ENCODE measurements at places on chromosomes 7 and 10. TPM values are rescaled to one million over a fixed set of nuclear protein-coding genes. Genes with fewer than 3 reads are reported as not detected.
A peak's percentile ranks its signal among the peaks of the same experiment; 100 is the strongest.

DNA sequence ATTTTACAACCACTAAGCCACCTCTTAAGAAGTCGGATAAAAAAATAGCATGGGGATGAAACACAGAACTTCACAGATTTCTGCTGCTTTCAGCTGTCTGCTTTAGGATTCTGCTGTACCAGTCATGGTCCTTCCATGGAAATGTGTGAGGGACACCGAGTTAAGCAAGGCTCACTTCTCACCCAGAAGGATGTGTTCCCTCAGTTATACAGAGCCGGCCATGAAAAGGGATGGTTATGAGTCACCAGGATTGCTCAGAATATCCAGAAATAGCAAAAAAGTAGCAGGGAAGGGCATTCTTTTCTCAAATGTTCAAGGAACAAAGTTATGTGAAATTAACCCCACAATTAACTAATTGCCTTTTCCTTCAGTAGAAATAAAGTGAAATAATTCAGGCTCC lies 124.4 kb downstream of the AMPH start:
- H3K36me3 ChIP-seq = no peaks in the 10 kb centered on the region
- H3K27me3 ChIP-seq = no peaks in the 10 kb centered on the region

GRCh38 chr7:1767524-1767923 lies 97.4 kb downstream of the ELFN1 start:
- no peaks in the 10 kb centered on the region for H3K27me3 ChIP-seq
- no peaks in the 10 kb centered on the region for H3K36me3 ChIP-seq
- H3K27ac ChIP-seq = no peak overlapping the region
- no peak overlapping the region for H3K4me3 ChIP-seq

DNA sequence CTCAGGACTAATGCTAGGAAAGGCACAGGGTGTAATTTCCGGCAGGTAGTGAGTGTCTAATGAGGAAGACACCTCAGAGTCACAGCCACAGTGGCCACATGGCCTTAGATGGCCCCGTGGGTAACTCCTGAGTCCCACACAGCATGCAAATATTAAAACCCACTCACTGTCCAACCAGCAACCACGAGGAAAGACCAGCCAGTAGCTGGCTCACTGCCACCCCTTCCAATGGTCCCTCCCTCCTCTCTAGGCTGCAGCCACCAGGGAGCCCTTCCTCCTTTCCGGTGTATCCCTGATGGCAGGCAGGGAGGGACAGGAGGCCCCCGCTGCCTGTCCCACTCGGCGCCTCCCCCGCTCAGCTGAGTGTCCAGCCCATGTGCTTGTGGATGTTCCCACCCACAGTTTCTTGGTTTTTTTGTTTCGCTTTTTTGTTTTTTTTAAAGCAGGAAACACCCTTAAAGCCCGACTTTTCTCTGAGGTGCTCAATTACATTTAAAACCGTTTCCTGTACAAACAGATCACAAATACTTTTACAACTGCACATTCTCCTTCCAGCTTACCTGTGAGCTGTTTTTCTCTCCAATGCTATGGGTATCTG lies 9.2 kb downstream of the BNIP3 start:
- peaks cover 12% of the 10 kb centered on the region for H3K4me1 ChIP-seq
- DNase-seq = peak; percentile 89
- peaks cover 8% of the 10 kb centered on the region for H3K36me3 ChIP-seq
- no peaks in the 10 kb centered on the region for H3K27me3 ChIP-seq
- no peak overlapping the region for H3K4me3 ChIP-seq
- no peak overlapping the region for H3K27ac ChIP-seq

- peak overlapping the region; percentile 76 for H3K4me3 ChIP-seq
- H3K36me3 ChIP-seq = no peaks in the 10 kb centered on the region
- H3K27ac ChIP-seq = peak overlapping the region; percentile 71
These were observed 1.3 kb downstream of the INPP5A start for GRCh38 chr10:132538790-132539421.

DNA sequence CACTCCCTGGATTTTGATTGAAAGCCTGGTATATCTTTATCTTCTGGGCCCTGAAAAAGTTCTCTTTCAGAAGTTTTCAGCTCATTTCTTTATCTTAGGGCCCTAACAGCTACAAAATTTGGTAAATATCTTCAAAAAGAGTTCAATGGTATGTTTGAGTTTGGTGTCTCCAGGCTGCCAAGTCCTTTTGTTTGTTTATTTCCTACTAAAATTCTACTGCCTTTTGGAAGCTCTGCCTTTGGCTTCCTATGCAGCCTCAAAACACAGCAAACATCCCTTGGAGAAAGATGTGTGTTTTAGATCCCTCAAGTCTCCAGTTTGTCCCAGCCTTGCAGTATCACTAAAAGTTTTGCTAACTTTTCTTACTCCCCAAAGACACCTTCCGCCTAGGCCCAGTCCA lies 146.8 kb downstream of the LRRTM3 start:
- H3K36me3 ChIP-seq = no peaks in the 10 kb centered on the region
- no peak overlapping the region for H3K4me3 ChIP-seq
- H3K27ac ChIP-seq = no peak overlapping the region
- H3K4me1 ChIP-seq = no peaks in the 10 kb centered on the region

GRCh38 chr7:51275532-51275931 lies 41.1 kb downstream of the COBL start:
- no peak overlapping the region for H3K27ac ChIP-seq
- H3K36me3 ChIP-seq = no peaks in the 10 kb centered on the region
- H3K4me1 ChIP-seq = peaks cover 3% of the 10 kb centered on the region
- peak; percentile 36 for DNase-seq

- H3K27me3 ChIP-seq = no peaks in the 10 kb centered on the region
- no peaks in the 10 kb centered on the region for H3K4me1 ChIP-seq
- no peak overlapping the region for H3K4me3 ChIP-seq
- H3K27ac ChIP-seq = no peak overlapping the region
- DNase-seq = no peak
These were observed 124.7 kb downstream of the LRRC18 start for GRCh38 chr10:48814933-48815332.

DNA sequence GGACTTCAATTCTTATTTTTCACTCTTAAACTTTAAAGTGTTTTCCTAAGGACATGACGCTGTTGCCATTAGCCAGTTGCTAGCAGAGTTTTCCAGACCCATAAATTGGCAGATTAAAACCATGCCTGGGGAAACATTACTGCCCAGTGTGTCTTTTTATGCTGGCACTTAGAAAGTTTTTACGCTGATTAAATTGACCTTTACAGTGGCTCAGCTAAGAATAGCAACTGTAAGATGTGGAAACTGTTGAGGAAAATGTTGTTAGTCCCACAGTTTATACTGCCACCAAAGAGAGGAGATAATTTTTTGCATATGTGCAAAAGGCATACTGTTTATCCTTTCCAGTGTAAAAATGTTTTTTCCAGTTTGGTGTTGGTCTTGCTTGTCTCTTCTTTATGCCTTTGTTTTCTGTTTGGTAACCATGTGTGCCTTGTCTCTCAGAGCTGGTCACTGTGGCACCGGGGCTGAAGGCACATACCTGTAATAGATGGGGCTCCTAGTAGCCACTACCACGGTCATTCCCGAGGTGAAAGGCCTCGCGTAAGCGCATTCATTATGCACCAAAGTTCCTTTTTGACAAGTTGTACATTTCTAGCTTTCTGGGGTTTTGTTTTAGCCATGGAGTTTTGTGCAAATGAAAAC lies 45.3 kb downstream of the CYP17A1 start:
- no peak for DNase-seq
- no peaks in the 10 kb centered on the region for H3K27me3 ChIP-seq
- no peaks in the 10 kb centered on the region for H3K36me3 ChIP-seq
- H3K4me3 ChIP-seq = no peak overlapping the region

DNA sequence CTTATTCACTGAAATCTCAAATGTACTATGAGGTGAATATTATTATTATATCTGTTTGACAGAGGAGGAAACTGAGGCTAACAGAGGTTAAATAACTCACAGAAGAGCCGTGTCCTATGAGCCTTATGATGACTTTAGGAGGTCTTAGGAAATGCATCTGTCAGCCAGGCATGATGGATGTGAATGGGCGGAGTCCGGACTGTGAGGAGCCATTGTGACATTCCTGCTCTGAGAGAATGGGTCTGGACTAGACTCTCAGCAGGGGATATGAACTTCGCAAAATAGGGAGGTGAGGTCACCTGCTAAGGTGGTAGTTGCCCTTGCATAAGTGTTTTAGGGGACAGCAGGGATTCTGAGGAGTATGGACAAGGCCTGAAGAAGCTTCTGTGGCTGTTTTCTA lies 153.6 kb downstream of the TMEM178B start:
- no peaks in the 10 kb centered on the region for H3K4me1 ChIP-seq
- no peaks in the 10 kb centered on the region for H3K27me3 ChIP-seq
- no peak overlapping the region for H3K27ac ChIP-seq
- no peak for DNase-seq
- H3K36me3 ChIP-seq = no peaks in the 10 kb centered on the region
- no peak overlapping the region for H3K4me3 ChIP-seq

- peak; percentile 91 for DNase-seq
- peaks cover 13% of the 10 kb centered on the region for H3K4me1 ChIP-seq
- H3K27ac ChIP-seq = peak within 1 kb of the TSS; percentile 97
- peak within 1 kb of the TSS; percentile 77 for H3K4me3 ChIP-seq
These were observed at the start of gene TRIP6 for GRCh38 chr7:100867040-100867775. TRIP6 (plus strand) TSS chr7:100867387; CDS start chr7:100867498, 111 bp downstream.

DNA sequence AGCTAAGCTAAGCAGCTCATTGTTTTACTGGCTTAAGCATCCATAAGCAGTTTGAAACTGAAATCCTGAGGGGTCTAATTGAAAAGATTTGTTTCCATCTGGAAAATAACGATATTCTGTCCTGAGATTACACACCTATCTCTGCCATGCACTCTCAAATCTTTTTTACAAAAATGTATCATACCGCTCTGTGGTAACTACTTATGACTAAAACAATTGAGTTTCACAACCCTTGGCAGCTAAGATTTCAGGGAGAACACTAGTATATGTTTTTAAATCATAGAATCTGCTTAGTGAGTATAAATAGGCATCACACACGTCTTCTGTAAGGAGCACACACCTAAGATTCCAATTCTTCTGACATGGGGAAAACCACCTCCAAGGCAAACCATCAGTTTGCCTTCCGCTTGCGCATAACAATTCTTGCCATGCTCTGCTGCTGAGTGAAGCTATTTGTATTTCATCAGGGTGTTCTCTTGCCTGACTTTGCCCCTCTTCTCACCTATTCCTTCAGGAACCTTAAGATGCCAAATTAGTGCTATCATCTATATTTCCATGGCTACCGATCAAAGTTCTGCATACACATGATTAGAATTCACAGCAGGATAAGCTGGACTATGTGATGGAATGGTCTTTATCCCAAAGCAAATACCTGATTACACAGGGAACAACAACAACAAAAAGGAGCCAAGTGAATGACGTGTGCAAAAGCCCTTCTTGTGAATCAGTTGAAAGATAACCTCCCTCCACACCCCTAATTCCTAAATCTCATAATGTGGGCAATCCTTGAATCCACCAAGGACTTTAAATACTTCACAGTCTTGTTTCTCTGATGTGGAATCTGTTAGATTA lies 40.9 kb downstream of the PRPF18 start:
- H3K27ac ChIP-seq = no peak overlapping the region
- H3K4me1 ChIP-seq = no peaks in the 10 kb centered on the region
- DNase-seq = no peak
- H3K27me3 ChIP-seq = no peaks in the 10 kb centered on the region
- H3K36me3 ChIP-seq = no peaks in the 10 kb centered on the region
- no peak overlapping the region for H3K4me3 ChIP-seq

- no peaks in the 10 kb centered on the region for H3K27me3 ChIP-seq
- no peak overlapping the region for H3K4me3 ChIP-seq
- peaks cover under 1% of the 10 kb centered on the region for H3K36me3 ChIP-seq
- H3K4me1 ChIP-seq = no peaks in the 10 kb centered on the region
- no peak overlapping the region for H3K27ac ChIP-seq
These were observed 2.8 kb upstream of the PPP1R3C start for GRCh38 chr10:91635401-91636400.

FBXL13 gene
- 1.5 TPM for polyA plus RNA-seq

CUTC gene
- 19.1 TPM for polyA plus RNA-seq

FGFR2 gene
- polyA plus RNA-seq = 20.2 TPM
